ENCODE measurements at places on chromosomes 7 and 10.

- DNase-seq: no peak
These were observed 14.2 kb downstream of the INPP5F start for GRCh38 chr10:119740096-119740495.

- no peak for DNase-seq
These were observed 14.3 kb downstream of the CHST3 start for GRCh38 chr10:71978476-71978875.

DNA sequence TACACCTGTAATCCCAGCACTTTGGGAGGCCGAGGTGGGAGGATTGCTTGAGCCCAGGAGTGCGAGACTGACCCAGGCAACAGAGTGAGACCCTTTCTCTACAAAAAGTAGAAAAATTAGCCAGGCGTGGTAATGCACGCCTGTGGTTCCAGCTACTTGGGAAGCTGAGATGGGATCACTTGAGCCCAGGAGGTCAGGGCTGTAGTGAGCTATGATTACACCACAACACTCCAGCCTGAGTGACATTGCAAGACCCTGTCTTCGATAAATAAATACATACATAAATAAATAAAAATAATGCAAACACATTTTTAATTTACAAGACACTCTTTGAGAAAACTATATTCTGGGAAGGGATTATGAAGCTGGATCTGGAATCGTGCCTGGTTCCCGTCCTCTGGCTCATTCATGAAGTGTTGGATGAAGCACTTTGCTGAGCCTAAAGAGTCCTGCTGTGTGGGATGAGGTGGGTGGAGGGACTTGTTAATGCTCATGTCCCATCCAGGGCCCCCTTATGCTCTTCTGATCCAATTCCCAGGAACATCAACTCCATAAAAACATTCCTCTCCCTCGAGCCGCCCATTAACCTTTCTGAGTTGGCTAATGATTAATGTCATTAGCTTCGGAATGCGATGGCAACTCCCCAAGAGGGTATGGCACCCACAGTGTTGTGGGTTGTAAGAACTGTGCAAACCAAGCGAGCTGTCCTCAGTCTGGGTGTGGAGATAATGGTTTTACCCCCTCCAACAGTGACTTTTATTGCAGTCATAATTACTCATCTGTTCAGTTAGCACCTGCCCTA is 236.3 kb downstream of the BAMBI start:
- DNase-seq: no peak

DNA sequence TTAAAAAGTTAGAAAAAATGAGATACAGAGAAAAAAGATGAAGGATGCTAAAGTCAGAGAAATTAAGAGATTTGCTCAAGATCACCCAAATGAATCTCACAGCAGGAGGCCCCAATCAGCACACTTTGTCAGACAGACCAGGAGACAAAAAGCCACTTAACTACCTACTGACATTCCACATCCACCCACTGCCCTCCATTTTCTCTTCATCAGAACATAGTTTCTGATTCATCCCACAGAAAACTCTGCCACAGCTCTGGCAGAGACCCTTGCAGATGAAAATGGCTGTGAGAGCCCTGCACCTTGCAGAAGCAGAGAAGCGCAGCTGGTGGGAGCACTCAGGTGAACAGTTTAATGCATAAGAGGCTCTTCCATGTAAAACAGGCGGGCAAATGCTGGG is 26.6 kb downstream of the DGKI start:
- DNase-seq: no peak

GRCh38 chr10:128511284-128511683 is 385.1 kb upstream of the MKI67 start:
- no peak for DNase-seq

GRCh38 chr10:5461203-5461588 is 38.2 kb downstream of the CALML5 start:
- no peak for DNase-seq

- no peak for DNase-seq
These were observed 281.4 kb upstream of the NFE2L3 start for GRCh38 chr7:25870574-25870973.

GRCh38 chr7:525740-526139 is 6.1 kb upstream of the PDGFA start:
- DNase-seq: no peak

DNA sequence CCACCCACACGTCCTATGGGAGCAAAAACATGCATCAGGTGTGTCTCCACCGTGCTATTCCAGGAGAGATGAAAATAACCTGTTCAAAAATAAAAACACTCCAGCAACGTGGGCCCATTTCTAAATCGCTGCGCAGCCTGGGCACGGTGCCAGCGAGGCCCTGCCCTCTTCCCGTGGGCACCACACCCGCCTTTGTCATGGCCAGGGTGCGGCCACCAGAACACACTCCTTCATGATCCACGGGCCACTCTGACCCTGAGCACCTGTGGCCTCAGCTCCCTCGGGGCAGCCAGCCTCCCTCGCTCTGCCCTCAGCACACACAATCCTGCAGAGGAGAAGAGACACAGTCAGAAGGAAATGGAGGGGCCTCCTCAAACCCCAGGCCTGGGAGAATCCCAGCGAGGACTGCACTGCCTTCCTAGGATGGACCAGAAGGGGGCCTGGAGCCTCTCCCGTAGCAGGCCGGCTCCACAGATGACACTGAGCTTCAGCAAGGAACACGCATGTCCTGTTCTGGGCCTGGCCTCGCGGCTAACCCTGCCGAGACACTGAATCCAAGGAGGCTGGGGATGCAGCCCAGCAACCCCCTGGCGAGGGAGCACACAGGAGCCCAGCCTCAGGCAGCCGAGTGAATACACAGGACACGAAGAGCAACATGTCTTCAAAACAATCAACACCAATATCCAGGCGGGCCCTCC is 169.0 kb downstream of the MAD1L1 start:
- no peak for DNase-seq

- DNase-seq: no peak
These were observed 1211.2 kb upstream of the SORCS1 start for GRCh38 chr10:108375691-108376090.

GRCh38 chr10:131260452-131261211 is 50.9 kb downstream of the TCERG1L start:
- DNase-seq: no peak

- DNase-seq: no peak
These were observed 5.8 kb upstream of the KCNH2 start for GRCh38 chr7:150983893-150984368.

GRCh38 chr10:79331226-79331625 is 16.0 kb upstream of the PPIF start:
- DNase-seq: no peak

GRCh38 chr7:77791956-77792355 is 6.3 kb downstream of the TMEM60 start:
- no peak for DNase-seq

Measured in ascending aorta (tissue), 2 donors.